ENCODE measurements at places on chromosomes 4 and X.
A peak's percentile ranks its signal among the peaks of the same experiment; 100 is the strongest.

DNA sequence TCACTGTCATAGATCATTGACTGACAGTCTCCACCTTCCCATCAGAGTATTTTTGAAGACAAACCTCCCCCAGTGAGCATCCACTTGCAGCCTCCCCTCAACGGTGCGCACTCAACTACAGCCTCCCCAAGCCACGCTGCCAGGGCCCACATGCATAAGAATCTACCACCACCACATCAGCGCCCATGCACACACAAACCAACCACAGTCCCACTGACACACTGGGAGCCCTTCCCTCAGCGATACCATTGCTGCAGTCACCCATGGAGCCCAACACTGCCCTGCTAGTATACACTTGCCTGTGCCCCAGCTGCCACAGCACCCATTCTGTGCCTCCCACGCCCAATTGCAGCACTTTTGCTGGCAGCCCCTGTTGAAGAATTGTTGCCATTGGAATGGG lies 132.9 kb downstream of the CHM start:
- DNase-seq: no peak

DNA sequence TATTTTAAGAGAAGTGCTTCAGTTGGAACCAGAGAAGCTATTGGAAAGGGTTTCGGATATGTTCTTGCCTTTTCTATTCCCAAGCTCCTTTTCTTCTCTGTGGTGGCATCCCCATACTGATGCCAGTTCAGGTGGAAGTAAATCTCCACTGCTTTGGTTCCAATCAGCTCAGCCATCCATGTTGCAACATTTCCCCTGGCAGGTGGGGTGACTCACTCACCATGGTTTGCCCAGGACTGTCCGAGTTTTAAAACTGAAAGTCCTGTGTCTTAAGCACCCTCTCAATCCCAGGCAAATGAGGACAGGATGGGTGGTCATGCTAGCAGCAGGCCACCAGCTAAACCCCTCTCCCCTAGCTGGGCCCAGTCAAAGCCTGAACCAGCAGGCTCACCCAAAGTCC lies 15.1 kb downstream of the RAI2 start:
- no peak for DNase-seq

DNA sequence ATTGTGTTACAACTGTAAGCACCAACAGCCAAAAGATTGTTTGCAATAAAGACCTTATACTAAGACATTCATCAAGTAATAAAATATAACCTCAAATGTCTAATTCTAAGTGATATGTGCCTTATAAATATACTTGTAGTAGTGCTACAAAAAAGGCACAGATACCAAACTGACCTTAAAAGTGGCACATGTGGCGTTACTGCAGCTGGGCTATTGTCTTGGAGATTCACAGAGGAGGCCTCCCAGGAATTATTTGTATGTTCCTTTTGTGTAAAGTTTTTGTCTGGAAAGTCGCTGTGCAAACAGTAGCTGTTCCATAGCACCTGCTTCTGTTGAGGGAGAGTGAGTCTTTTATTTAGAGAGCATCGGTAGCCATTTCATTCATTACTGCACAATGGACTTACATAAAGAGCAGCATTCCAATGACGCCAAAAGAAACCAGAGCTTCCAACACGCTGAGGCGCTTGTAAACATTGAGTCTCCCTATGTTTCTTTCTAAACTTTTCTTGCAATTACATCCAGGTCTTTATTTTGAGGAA lies 143.7 kb downstream of the RPA4 start:
- DNase-seq: no peak

DNA sequence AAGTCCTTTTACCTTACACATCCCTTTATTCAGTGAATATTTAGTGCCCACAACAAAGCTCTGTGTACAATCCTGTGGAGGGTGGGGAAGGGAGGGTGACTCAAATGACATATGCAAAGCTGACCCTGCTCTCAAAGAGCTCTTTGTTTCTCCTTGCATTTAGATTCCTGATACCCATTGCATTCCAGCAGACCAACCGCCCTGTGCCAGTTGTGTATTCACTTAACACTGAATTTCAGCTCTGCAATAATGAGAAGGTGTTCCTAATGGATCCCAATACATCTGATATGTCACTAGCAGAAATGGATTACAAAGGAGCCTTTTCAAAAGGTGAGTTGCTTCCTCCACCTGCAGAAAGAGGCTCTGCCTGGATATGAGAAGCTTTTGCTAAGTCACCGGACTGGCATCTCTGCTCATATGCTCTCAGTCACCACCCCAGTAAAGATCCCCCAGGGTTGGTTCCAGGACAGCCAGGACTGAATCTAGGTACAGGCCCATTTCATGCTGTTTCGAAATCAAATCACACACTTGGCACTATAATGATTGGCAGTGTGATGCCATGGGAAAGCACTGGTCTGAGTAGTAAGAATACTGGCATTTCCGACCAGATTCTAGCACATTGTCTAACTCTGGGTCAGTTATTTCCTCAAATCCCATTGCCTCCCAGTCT lies 17.1 kb upstream of the ANXA3 start:
- peak; percentile 80 for DNase-seq

DNA sequence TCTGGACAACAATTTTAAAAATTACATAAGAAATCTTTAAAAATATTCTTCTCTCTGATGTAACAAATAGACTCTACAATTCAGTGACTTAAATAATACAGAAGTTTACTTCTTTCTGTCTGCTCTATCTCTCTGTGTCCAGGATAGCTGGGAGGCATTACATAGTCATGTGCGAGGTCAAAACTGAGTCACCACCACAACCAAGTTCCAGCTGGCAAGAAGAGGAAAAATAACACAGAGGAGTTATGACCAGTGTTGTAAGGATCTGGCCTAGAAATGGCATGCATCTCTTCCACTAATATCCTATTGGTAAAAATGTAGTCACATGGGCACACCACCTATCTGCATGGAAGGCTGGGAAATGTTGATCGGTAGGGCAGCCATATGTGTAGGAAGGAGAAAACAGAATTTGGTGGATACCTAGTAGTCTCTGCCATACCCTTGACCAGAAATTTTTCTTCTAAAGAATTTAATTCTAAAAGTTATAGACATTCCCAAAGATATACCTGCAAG lies 39.4 kb upstream of the WDFY3 start:
- no peak for DNase-seq

- DNase-seq: no peak
These were observed 41.5 kb downstream of the PASD1 start for GRCh38 chrX:151604931-151605330.

- DNase-seq: no peak
These were observed 138.9 kb upstream of the PTCHD1 start for GRCh38 chrX:23195761-23196160.

- no peak for DNase-seq
These were observed 12.6 kb upstream of the SLC10A4 start for GRCh38 chr4:48470570-48470969.

DNA sequence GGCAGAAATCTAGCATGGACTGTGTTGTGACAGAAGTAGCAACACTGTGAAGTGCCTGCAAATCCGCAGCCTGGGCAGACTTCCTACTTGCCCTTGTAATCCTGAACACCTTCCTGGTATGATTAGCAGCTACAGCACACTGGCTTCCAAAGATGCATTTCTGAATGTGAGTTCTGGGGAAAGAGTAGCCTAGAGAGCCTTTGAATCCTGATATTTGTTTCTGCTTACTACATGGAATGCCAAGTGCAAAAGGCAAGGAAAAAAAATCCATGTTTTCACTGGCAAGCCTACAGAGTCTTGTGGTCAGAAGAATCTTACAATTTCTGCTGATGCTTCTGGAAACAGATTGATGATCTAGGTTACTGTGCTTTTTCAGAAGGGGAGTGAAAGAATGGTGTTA lies 223.7 kb downstream of the COL25A1 start:
- no peak for DNase-seq

DNA sequence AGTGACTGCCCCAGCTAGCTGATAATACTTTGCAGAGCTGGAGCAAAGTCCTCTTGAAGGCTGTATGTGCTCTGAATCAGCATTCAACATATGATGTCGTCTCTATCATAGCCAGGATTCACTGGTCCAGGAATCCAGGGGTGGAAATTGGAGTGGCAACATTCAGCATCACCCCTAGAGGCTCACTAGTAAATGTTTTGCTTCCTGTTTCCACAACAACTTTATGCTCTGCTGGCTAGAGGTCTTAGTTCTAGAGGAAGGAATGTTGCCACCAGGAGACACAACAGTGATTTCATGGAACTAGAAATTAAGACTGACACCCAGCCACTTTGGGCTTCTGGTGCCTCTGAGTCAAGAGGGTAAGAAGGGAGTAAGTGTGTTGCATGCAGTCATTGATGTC lies 11.3 kb downstream of the MAGEA1 start:
- DNase-seq: no peak

- DNase-seq: no peak
These were observed 30.7 kb upstream of the HUWE1 start for GRCh38 chrX:53717205-53717604.

- DNase-seq: no peak
These were observed 44.0 kb upstream of the IGFBP7 start for GRCh38 chr4:57154191-57154590.

GRCh38 chr4:46931981-46932380 lies 22.9 kb upstream of the COX7B2 start:
- DNase-seq: no peak

DNA sequence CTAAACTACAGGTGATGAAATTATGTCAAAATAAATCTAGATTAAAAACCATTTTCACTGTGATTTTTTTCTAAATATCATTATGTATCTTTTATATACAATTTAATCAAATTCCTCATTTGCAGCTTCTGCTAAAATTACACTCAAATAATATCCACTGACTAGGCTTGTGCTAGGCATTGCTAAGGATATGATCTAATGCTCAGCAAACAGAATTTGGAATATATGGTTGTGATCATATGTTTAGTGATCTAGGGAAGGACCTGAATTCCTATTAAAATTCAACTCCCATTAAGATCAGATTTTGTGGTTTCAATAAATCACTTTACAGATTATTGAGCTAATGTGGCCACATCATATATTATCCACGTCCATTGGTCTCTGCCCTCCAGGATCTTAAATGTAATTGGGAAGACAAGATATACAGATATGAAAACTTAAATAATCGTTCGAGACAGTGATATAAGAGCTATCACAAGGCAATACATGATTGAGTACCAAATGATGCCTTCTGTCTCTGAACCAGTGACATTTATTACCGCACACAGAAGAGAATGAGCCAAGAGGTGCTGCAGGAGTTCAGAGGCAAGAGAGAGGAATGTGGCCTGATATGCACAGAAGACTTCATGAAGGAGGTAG lies 206.0 kb upstream of the RPS6KA3 start:
- no peak for DNase-seq

GRCh38 chrX:40084471-40085101 lies 13.2 kb downstream of the BCOR start:
- DNase-seq: no peak

GRCh38 chr4:138330531-138330930 lies 88.4 kb upstream of the SLC7A11 start:
- DNase-seq: no peak

DNA sequence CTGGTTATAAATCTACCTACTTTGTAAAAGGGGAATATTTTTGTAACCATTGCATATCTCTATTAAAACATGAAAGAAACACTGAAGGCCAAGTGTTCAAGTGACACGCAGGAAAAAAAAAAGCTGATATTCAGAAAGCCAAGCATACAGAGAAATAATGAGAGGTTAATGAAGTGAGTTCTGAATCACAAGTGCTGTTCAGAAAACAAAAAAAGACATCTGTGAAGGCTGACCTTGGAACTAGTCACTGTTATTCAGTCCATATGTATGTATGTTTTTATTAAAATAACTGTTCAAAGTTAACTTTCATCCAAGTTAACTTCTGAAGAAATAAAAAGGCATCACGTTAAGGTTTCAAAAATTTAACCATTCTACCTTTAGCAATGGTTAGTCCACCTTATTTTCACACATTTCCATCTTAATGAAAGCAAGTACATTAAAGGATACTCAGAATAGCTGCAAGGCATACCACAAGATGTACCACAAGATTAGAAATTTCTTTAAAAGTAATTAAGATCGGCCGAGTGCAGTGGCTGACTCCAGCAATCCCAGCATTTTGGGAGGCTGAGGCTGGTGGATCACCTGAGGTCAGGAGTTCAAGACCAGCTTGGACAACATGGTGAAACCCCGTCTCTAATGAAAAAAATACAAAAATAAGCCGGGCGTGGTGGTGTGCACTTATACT lies 31.4 kb downstream of the SH3RF1 start:
- no peak for DNase-seq

DNA sequence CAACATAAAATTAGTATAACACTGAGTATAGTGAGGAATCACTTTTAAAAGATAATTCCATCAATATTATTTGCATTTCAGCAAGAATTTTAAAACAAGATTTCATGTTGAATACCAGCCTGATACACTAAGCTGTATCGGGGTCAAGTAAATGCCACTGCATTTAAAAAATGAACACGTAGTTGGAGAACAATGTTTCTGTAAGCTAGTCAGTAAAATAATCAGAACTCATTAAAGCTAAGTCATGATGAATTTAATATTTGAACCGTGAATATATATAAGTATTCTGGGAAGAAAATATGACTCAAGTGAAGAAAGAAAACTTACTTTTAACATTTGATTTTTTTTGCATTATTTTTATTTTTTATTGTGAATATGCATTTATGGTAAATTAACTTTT lies 611.0 kb upstream of the PABPC4L start:
- no peak for DNase-seq

DNA sequence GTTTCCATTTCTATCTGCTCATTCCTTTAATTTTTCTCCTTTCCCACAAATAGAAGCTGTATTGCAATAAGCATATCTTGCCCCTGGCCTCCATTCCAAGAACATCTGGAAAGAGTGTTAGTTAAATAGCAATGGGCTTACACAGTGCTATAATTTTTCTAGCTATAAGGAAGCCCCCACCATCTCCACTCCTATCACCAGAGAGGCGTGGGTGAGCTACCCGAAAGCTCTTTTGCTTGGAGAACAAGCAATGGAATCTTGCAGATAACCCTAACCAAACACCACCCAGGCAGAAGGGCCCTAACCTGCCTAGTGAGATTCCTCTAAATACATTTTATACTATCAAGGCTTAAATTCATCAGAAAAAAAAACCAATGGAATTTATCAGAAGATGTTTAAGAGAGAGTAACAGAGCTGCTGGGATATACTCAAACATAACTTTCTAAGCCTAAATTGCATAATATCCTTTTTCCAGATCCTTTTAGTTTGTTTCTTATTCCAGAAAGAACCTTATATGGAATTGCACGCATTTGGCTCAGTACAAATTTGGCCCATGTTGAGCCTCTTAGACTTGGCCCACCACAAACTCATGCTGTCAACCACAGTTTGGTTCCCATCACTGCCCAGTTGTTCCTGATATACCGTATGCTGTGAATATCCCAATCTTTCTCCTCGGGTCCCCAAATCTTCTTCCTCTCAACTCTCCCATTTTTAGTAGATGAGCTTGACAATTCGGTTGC lies 91.6 kb upstream of the PLAC1 start:
- no peak for DNase-seq

DNA sequence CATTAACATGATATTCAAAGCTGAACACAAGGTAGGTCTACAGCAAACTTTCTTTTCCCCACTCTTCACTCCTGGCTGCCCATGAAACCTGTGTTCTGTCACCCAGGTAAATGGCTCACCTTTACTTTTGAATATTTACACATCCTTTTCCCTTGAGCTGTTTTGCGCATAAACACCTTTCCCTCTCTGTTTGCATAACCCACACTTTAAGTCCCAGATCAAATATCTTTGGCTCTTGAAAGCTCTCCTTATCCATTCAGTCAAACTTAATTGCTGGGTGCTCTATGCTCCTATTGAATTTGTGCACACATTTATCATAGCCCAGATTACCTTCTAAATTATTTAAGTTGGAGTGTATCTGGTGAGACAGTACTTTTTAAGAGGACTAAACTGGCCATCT lies 51.7 kb upstream of the ATP8A1 start:
- no peak for DNase-seq

GRCh38 chrX:39614680-39614998 lies 483.1 kb downstream of the BCOR start:
- DNase-seq: no peak

- DNase-seq: no peak
These were observed 8.3 kb upstream of the DAPP1 start for GRCh38 chr4:99808260-99808857.
